Occipital lobe (tissue), 3 donors: ENCODE measurements at places on chromosomes 1 and 21. TPM values are rescaled to one million over a fixed set of nuclear protein-coding genes. Genes with fewer than 3 reads are reported as not detected.

ADAMTSL4 gene
- total RNA-seq, result 0.31 TPM

CD53 gene
- 13.1 TPM for total RNA-seq

CASQ2 gene
- 0.47 TPM for total RNA-seq

SPRR5 gene
- total RNA-seq, result not detected

JAM2 gene
- total RNA-seq, result 22.3 TPM

BRDT gene
- not detected for total RNA-seq

SPRR4 gene
- not detected for total RNA-seq

REN gene
- not detected for total RNA-seq

SNRPE gene
- 62.5 TPM for total RNA-seq

CYP2J2 gene
- 0.47 TPM for total RNA-seq

IQGAP3 gene
- total RNA-seq, result 1.1 TPM

AMY1A gene
- total RNA-seq, result not detected

NTMT2 gene
- total RNA-seq, result not detected

NPHS2 gene
- total RNA-seq, result not detected

CTTNBP2NL gene
- total RNA-seq, result 23.9 TPM

KCNA3 gene
- total RNA-seq, result 34.3 TPM

OPRD1 gene
- total RNA-seq, result 0.31 TPM

CCDC17 gene
- 0.47 TPM for total RNA-seq

CASZ1 gene
- 0.62 TPM for total RNA-seq

PGLYRP3 gene
- total RNA-seq, result not detected

FAM177B gene
- not detected for total RNA-seq

KIF17 gene
- 4.4 TPM for total RNA-seq

UCHL5 gene
- 53.0 TPM for total RNA-seq

TNFRSF18 gene
- total RNA-seq, result not detected

DCST1 gene
- not detected for total RNA-seq

SH3D21 gene
- 3.0 TPM for total RNA-seq

RIPPLY3 gene
- not detected for total RNA-seq

MYCBP gene
- total RNA-seq, result 2.2 TPM

RHD gene
- 0.16 TPM for total RNA-seq

PCP4 gene
- 1.6 TPM for total RNA-seq

RORC gene
- total RNA-seq, result 0.16 TPM

CENPL gene
- total RNA-seq, result 25.6 TPM

SFN gene
- not detected for total RNA-seq

ABCA4 gene
- total RNA-seq, result 0.94 TPM

WDR77 gene
- total RNA-seq, result 21.1 TPM

TAS1R1 gene
- total RNA-seq, result not detected

RNU1-4 gene
- under 0.01 TPM for total RNA-seq

KRTAP7-1 gene
- not detected for total RNA-seq

SDCCAG8 gene
- total RNA-seq, result 105 TPM

GBP6 gene
- total RNA-seq, result 0.47 TPM
